ENCODE measurements at places on chromosomes 3 and 15. TPM values are rescaled to one million over a fixed set of nuclear protein-coding genes. Genes with fewer than 3 reads are reported as not detected.

The KLF15 gene
- total RNA-seq: 0.74 TPM

The CPB1 gene
- total RNA-seq: not detected

The LINGO1 gene
- total RNA-seq: 180 TPM

The HRG gene
- total RNA-seq: not detected

The ARGFX gene
- total RNA-seq: not detected

The ADAMTSL3 gene
- total RNA-seq: 0.32 TPM

The FMN1 gene
- 1.1 TPM for total RNA-seq

The TP63 gene
- not detected for total RNA-seq

The FBXW12 gene
- total RNA-seq: 0.66 TPM

The EOMES gene
- total RNA-seq: not detected

The HTD2 gene
- total RNA-seq: 7.4 TPM

GRCh38 chr15:52008698-52009434 lies 10.2 kb upstream of the MAPK6 start:
- no peak overlapping the region for H3K4me3 ChIP-seq
- DNase-seq: no peak
- H3K4me1 ChIP-seq: no peaks in the 10 kb centered on the region
- H3K27ac ChIP-seq: no peak overlapping the region
- peaks cover 8% of the 10 kb centered on the region for H3K27me3 ChIP-seq

GRCh38 chr3:62559831-62560445 lies 186.6 kb upstream of the FEZF2 start:
- peaks cover 2% of the 10 kb centered on the region for H3K27me3 ChIP-seq
- no peak overlapping the region for H3K27ac ChIP-seq
- no peaks in the 10 kb centered on the region for H3K4me1 ChIP-seq

GRCh38 chr3:133197619-133198018 lies 159.4 kb downstream of the TMEM108 start:
- no peak for DNase-seq
- no peak overlapping the region for H3K27ac ChIP-seq
- H3K4me3 ChIP-seq: no peak overlapping the region
- no peaks in the 10 kb centered on the region for H3K27me3 ChIP-seq

DNA sequence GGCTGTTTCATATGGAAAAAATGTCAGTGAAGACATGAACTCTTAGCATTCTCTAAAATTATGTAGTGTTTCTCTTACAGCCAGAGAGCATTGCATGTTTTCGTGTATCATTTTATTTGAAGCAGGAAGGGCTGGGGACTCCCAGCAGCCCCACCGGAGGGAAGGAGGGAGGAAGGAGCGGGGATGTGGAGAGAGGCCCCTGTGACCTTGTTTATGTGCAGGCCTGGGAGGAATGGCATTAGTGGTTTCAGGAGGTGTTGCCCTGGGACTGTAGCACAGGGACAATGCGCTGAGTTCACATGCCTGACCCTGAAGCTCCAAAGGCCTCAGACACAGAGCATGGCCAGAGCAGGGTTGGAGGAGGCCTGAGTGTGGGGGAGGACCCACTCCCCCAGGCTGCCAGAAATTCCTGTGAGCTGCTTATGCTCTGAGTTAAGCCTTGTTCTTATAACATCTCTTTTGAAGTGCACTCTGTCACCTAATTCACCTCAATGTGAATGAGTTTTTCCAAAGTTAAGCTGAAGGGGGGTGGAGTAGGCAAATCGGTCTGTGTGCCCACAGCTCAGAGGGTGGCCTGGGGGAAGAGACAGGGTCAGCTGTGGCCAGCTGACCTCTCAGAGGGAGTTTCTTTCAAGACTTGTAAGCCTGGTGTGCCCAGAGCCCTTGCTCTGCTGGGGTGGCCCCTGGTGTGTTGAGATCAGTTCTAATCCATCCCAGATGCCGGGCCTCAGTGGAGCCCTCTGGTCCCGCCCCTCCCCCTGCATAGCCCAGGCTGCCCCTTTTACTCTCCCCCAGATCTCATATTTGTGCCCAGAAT lies 3.9 kb upstream of the RNU6-1 start:
- H3K27me3 ChIP-seq: peaks cover 15% of the 10 kb centered on the region
- no peaks in the 10 kb centered on the region for H3K36me3 ChIP-seq
- DNase-seq: no peak
- no peak overlapping the region for H3K27ac ChIP-seq
- peaks cover 18% of the 10 kb centered on the region for H3K4me1 ChIP-seq

- H3K36me3 ChIP-seq: no peaks in the 10 kb centered on the region
- H3K4me1 ChIP-seq: no peaks in the 10 kb centered on the region
- peaks cover 3% of the 10 kb centered on the region for H3K27me3 ChIP-seq
- H3K4me3 ChIP-seq: no peak overlapping the region
- H3K27ac ChIP-seq: no peak overlapping the region
- DNase-seq: no peak
Observed at GRCh38 chr3:23662079-23662617, 143.6 kb upstream of the UBE2E1 start.

DNA sequence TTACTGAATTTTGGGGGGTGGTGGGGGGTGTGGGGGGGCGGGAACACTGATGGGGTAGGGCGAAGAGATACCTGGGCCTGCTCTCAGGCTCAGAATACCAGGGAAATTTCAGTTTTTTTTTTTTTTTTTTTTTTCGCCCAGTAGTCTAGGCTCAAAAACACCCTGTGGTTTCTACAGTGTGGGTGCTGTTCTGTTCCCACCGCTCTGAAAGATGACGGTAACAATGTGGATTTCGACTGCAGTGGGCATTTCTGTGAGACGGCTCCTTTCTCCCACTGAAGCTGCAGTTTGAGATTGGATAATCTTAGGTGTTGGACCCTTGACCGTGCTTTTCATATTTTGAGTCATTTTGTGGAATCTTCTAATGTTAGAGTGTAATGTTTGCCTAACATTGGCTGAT lies 143.8 kb upstream of the RGMA start:
- no peak overlapping the region for H3K4me3 ChIP-seq
- no peaks in the 10 kb centered on the region for H3K27me3 ChIP-seq
- no peaks in the 10 kb centered on the region for H3K4me1 ChIP-seq
- peaks cover 4% of the 10 kb centered on the region for H3K36me3 ChIP-seq

DNA sequence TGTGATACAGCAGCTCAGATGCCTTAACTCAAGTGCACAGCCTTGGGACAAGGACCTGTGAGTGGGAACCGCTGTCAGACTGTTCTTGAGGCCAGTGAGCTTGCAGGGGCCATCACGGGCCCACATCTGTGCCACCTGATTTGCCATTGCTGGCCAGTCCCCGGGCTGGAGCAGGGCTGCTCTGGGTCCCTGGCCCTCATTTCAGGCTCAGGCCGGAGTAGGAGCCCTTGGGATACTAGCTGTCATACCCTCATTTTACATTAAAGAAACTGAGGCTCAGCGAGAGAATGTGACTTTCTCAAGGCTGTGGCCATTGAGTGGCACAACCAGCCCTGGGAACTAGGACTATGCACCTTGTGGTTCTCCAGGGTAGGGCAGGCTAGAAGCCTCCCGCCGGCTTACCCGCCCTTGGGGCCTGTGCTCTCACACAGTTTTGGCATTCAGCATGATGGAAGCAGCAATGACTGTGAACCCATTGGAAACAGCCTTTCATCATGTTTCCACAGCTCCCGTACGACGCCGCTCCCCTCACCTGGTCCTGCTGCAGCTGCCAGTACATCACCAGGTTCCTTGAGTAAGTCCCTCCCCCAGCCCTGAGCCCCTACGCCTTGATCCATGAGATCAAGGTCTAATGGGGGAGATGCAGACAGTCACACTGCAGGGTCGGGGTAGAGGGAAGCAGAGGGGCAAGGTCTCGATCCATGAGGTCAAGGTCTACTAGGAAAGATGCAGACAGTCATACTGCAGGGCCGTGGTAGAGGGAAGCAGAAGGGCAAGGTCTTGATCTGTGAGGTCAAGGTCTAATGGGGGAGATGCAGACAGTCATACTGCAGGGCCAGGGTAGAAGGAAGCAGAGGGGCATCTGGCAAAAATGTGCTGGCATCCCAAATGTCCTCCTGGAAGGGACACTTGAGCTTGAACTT lies 42.2 kb downstream of the GOLGA6L10 start:
- H3K4me3 ChIP-seq: no peak overlapping the region
- no peak overlapping the region for H3K27ac ChIP-seq
- no peaks in the 10 kb centered on the region for H3K36me3 ChIP-seq
- DNase-seq: no peak
- peaks cover 8% of the 10 kb centered on the region for H3K4me1 ChIP-seq

DNA sequence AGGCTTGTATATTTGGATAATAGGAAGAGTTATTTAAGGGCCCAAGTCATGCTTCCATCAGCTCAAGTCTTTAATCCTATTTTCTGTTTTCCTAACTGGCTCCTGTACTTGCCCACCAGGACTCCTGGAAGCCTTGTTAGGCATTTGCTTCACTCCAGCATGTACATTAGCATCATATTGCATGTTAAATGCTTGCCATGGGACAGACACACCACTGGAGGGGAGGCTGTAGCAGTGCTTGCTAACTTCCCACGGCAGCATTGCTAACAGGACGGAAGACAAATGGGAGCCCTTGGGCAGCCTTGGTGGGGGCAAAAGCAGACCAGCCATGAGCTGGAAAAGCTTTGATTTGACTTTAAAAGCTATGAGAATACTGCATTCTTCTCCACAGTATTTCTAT lies 6.1 kb downstream of the TMOD2 start:
- H3K27me3 ChIP-seq: peaks cover 3% of the 10 kb centered on the region
- no peak overlapping the region for H3K27ac ChIP-seq
- H3K4me3 ChIP-seq: no peak overlapping the region
- no peaks in the 10 kb centered on the region for H3K36me3 ChIP-seq
- peaks cover 9% of the 10 kb centered on the region for H3K4me1 ChIP-seq

GRCh38 chr3:5017925-5018531 lies 38.8 kb downstream of the BHLHE40 start:
- no peaks in the 10 kb centered on the region for H3K36me3 ChIP-seq
- H3K4me3 ChIP-seq: no peak overlapping the region
- H3K27me3 ChIP-seq: peaks cover under 1% of the 10 kb centered on the region
- H3K27ac ChIP-seq: no peak overlapping the region
- no peak for DNase-seq
- no peaks in the 10 kb centered on the region for H3K4me1 ChIP-seq

GRCh38 chr3:138724443-138724842 lies 110.3 kb downstream of the PIK3CB start:
- no peak for DNase-seq
- H3K27me3 ChIP-seq: no peaks in the 10 kb centered on the region
- no peak overlapping the region for H3K27ac ChIP-seq
- H3K4me3 ChIP-seq: no peak overlapping the region
- no peaks in the 10 kb centered on the region for H3K4me1 ChIP-seq
- no peaks in the 10 kb centered on the region for H3K36me3 ChIP-seq

- H3K4me1 ChIP-seq: no peaks in the 10 kb centered on the region
- peaks cover 2% of the 10 kb centered on the region for H3K27me3 ChIP-seq
- H3K27ac ChIP-seq: no peak overlapping the region
- no peak for DNase-seq
- no peak overlapping the region for H3K4me3 ChIP-seq
Observed at GRCh38 chr3:45109771-45110508, 36.2 kb downstream of the CDCP1 start.

GRCh38 chr3:43862470-43862869 lies 171.7 kb downstream of the ABHD5 start:
- H3K4me1 ChIP-seq: peaks cover 5% of the 10 kb centered on the region
- no peak overlapping the region for H3K4me3 ChIP-seq

DNA sequence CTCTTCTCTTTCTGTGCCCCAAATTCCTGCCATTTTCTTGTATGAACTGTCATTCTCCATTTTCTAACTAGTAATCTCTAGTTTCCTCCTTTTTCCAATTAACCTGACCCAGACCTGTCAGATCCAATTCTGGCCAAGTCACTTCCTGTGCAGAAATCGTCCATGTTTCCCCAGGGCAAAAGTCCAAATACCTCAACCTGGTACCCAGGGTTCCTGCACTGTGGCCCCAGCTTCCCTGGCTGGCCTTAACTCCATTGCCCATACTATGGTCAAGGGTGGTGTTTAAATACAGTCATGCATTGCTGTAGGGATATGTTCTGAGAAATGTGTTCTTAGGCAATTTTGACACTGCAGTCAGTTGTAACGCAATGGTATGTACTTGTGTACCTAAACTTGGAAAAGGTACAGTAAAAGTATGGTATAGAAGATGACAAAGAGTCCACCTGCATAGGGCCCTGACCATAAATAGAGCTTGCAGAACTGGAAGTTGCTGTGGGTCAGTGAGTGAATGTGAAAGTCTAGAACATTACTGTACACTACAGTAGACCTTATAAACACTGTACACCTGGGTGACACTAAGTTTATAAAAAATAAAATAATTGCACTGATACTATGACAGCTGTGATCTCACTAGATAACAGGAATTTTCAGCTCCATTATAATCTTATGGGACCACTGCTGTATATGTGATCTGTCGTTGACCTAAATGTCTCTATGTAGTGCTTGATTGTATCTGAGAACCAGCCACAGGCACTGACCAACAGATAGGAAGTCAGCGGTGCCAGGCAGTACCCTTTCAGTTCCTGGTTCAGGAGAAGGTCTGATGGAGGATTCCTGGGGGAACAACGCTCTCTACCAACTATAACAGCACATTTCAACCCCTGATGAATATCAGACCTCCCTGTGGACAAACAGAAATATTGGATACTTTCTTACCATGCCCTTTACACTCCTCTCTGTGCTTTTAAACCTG lies 336.1 kb upstream of the PROK2 start:
- DNase-seq: no peak
- H3K4me1 ChIP-seq: peaks cover 2% of the 10 kb centered on the region
- peaks cover 2% of the 10 kb centered on the region for H3K27me3 ChIP-seq
- no peaks in the 10 kb centered on the region for H3K36me3 ChIP-seq

DNA sequence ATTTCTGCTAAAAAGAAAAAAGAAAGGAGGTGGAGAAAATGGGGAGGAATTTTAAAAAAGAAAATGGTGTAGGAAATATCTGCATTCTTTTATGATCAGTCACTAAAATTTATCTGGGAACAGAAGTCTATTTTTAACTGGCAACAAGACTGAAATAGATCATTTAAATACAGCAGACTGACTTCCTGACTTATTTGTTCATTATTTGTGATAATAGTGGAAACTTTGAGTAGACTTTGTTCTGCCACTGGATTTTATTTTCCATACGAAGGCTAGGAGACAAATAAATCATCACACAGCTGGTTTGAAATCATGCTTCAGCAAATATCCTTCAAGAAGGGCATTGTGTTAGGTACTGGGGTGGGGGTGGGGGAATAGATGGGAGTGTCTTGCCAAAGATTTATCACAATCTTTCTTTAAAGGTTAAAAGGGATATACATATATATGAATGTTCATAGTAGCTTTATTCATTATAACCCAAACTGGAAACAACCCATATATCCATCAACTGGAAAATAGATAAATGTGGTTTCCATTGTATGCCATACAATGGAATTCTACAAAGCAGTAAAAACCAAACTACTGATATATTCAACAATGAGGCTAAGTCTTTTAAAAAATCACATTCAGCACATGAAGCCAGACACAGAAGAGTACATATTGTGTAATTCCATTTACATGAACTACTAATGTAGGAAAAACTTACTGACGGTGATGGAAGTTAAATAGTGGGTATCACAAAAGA lies 4.7 kb upstream of the CLASP2 start:
- no peak for DNase-seq
- no peaks in the 10 kb centered on the region for H3K4me1 ChIP-seq
- no peaks in the 10 kb centered on the region for H3K36me3 ChIP-seq
- no peak overlapping the region for H3K4me3 ChIP-seq
- H3K27me3 ChIP-seq: no peaks in the 10 kb centered on the region

- H3K36me3 ChIP-seq: no peaks in the 10 kb centered on the region
- no peak for DNase-seq
- H3K4me1 ChIP-seq: no peaks in the 10 kb centered on the region
- H3K4me3 ChIP-seq: no peak overlapping the region
- H3K27ac ChIP-seq: no peak overlapping the region
Observed at GRCh38 chr3:55698831-55699230, 211.7 kb upstream of the WNT5A start.

GRCh38 chr15:83320404-83320803 lies 35.9 kb upstream of the BNC1 start:
- no peak overlapping the region for H3K4me3 ChIP-seq
- H3K27me3 ChIP-seq: no peaks in the 10 kb centered on the region
- H3K36me3 ChIP-seq: no peaks in the 10 kb centered on the region
- H3K27ac ChIP-seq: no peak overlapping the region
- DNase-seq: no peak
